ENCODE measurements at places on chromosomes 1 and 21.

GRCh38 chr1:56566061-56566744, 13.2 kb downstream of the PLPP3 start:
- no peak for DNase-seq

GRCh38 chr1:190494451-190494850, 16.8 kb upstream of the BRINP3 start:
- no peak for DNase-seq

DNA sequence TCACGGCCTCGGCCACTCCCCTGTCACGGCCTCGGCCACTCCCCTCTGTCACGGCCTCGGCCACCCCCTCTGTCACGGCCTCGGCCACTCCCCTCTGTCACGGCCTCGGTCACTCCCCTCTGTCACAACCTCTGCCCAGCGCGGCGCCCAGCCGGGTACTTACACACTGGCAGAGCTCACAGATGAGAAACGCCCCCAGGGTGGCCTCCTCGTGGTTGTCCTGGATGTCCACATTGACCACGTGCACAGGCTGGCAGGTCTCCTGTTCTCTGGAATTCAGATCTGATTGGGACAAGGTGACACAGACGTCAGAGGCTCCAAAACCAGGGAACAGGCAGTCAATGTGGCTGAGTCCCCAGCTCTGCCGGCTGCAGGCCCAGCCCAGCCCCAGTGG, 3.3 kb upstream of the TMEM240 start:
- no peak for DNase-seq

DNA sequence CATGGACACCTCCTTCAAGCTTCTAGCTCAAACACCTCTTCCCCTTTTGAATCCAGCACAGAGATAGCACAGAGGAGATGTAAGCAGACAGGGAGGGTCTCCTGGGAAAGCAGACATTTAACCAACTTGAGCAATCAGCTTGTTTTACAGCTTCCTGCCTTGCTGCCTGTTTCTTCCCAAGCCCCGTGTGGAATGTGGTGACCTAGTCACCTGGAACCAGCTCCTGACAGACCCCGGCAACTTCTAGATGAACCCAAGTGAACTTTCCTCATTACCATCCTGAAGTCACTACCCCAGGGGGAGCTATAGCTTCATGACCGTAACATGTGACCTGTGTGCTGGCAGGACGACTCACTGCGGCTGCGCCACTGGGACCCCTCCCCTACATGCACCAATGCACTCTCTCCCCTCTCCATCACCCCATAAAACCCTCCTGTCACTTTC, 24.1 kb upstream of the TTF2 start:
- no peak for DNase-seq

- no peak for DNase-seq
Observed at GRCh38 chr1:239954836-239955235, 136.8 kb upstream of the FMN2 start.

DNA sequence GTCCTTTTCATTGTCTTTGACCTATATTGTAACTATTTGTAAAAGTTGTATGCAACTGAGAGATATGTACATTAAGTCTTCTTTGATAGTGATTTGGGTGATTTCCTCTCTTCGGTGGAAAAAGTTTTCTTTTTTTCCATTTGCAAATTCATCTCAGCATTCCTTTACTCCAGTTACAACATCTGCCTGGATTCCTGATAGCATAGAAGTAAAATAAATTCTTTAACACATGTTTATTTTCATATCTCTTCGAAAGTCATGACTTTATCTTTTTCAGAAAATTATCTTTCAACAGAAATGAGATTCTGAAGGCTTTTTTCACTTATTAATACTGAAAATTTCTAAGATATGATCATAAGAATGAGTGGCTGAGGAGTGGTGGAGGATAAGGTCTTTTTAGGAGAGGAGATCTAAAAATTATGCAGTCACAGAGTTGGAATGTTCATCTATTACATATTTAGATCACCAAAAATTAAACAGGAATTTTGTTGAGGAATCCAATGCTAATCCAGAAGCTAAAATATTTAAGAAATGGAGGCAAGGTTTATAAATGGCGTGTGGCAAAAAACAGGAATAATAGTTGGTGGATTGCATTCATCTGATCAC, 400.5 kb downstream of the KCNT2 start:
- no peak for DNase-seq

- DNase-seq = no peak
Observed at GRCh38 chr21:39924577-39925308, 57.5 kb downstream of the PCP4 start.

- no peak for DNase-seq
Observed at GRCh38 chr1:195332102-195332501, 1276.1 kb downstream of the KCNT2 start.

DNA sequence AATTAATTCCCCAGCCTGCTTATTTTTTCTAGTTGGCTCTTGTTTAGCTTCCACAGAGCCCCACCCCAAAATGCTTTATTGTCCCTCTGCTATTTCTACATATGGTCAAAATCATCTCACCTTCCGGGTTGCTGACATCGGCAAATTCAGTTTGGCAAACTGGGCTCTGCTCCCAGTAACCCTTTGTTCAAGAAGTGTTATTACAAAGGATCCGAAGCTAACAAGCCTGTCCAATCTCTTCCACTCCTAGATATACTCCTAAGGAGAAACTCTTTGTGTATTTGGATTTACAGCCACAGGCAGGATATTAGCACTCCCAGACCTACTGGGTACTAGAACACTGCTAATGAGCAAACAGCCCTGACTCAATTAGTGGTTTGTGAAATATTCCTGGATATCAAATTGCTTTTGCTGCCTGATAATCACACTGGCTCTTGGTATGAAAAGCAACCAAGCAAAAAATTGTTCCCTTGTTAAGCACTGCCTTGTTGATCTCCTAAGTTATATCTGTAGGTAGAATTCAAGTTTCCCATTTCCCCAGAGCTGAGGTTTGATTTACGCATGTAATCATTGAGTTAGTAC, 4.0 kb downstream of the JUN start:
- DNase-seq = no peak

DNA sequence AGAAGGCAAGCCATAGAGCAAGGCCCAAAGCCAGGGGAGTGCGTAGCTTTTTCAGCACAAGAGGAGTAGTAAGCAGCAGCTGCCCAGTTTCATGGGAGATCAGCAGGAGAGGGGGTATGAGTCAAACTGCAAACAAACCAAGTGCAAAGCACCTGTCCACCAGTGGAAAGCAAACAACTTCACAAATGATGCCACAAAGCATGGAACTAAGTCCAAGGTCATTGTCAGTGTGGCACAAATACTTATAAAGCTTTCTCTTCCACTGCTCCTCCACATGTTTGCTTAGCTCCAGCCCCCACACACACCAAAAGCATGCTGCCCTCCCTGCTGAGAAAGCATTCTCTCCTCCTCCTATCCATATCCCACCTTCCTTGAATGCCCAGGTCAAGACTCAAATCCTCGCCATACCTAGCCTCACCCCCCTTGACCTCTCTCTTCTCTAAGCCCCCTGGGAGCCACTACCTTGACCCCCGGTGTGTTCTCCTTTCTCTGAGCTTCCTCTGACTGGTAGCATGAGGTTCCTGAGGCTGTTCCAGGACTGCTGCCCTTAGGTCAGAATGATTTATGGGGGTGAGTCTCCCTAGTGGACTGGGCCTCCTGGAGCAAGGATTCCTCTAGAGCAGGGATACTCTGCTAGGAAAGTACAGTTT, 70.4 kb downstream of the DMAP1 start:
- no peak for DNase-seq

DNA sequence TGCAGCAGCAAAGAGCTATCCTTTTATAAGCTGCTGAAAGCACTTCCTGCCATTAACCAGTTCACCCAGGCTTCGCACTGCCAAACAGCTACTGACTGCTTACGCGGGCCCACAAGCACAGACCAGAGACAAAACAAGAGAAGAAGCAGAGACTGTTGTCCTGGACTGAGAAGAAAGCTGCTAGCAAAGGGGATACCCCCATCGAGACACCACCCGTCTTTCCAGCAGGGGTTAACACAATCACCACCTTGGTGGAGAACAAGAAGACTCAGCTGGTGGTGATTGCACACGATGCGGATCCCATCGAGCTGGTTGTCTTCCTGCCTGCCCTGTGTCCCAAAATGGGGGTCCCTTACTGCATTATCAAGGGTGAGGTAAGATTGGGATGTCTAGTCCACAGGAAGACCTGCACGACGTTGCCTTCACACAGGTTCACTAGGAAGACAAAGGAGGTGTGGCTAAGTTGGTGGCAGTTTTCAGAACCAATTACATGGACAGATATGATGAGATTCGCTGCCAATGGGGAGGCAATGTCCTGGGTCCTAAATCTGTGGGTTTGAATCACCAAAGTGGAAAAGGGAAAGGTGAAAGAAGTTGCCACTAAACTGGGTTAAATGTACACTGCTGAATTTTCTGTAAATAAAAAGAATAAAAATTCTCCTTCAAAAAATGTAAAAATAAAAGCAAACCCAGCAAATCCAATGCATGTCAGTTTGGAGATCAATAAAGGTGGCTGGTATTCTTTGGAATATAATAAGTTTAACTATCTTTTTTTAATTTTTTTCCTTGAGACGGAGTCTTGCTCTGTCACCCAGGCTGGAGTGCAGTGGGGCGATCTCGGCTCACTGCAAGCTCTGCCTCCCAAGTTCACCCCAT, 1.2 kb downstream of the FMO5 start:
- DNase-seq = no peak

DNA sequence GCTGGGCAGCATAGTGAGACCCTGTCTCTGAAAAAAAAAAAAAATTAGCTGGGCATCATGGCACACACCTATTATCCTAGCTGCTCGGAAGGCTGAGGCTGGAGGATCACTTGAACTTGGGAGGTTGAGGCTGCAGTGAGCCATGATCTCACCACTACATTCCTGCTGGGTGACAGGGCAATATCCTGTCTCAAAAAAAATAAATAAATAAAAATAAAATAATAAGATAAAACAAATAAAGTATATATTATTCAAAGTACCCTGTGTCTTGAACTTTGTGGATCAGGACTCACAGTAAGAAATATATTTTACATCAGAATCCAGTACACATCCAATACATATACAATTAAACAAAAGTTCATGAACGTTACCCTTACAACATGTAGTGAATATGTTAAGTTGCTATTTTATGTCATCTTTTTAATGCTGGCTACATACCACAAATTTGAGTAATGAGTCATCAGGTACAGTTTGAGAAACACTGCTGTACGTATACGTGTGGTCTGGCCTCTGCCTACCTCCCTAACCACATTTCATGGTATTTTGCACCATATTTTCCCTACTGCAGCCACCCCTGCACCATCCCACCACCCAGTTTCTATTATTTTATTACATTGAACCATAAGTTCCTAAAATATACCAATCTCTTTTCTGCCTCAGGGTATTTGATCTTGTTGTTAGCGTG, 4.4 kb downstream of the NME7 start:
- DNase-seq = no peak

DNA sequence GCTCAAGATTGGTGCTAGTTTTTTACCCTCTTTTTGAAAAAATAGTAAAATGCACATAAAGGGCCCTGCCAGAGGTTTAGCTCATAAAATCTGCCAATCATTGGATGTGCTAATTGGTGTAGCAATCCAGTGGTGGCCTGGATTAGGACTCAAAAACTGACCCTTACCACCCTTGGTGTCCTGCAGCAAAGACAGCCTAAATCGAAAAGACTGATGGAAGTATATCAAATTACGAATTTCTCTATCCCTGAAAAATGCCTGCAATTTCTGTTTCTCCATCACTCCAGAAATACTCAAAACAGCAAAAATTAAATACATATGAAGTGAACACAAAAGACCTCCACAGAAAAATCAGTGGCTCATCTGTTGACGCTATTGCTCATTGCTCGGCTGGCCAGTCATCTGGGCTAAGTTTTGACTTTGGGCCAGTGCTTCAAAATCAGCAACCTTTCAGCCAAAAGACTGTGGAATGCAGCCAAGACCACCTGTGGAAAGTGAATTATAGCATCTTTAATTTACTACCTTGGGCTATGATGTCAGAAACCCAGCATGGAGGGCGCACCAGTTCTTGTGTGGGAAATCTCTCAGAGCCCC, 30.0 kb downstream of the WLS start:
- DNase-seq = no peak

DNA sequence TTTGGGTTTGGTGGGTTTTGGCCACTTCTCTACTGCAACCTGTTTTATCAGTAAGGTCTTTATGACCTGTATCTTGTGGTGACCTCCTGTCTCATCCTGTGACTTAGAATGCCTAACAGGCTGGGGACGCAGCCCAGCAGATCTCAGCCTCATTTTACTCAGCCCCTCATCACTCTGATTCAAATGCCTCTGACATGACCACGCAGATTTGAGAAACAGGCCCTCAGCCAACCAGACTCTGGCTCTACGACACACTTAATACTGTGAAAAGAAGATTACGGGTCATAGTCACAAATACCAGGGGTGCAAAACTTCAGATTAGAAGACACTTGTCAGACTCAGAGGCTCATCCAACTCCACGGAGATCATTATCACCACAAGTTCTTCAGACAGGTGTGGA, 28.3 kb upstream of the KIF26B start:
- no peak for DNase-seq

- no peak for DNase-seq
Observed at GRCh38 chr1:61135291-61135690, 52.9 kb downstream of the NFIA start.

DNA sequence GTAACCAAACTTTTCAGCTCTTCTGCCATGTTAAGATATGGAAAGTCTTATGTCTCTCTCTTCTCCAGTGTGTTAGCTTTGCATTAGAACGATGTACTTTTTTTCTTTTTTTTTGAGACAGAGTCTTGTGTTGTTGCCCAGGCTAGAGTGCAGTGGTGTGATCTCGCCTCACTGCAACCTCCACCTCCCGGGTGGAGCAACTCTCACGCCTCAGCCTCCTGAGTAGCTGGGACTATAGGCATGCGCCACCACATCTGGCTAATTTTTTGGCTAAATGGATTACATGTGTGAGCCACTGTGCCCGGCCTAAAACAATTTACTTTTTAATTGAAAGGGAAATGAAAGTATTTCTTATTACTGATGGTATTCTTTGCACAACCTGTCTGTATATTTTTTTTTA, 35.8 kb downstream of the SPEN start:
- no peak for DNase-seq

DNA sequence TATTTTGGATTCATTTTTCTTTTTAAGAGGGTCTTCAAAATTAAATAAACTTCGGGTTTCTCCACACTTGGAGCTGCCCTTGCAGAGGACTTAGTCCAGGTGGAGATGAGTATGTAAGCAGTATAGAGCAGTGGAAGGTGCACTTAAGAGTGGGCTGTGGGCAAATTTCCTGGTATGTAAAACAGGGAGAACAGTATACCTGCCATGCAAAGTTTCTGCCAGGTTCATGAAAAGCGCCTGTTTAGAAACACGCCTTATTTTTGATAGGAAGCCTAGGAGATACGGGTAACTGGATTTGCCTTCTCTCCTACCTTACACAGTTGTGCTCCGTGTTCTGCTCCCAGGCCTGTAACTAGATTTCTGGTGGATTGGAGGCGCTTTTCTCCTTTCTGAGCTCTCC, 1.2 kb downstream of the KDM4A start:
- no peak for DNase-seq

GRCh38 chr1:192943108-192943507, 116.1 kb downstream of the UCHL5 start:
- DNase-seq = no peak

- DNase-seq = no peak
Observed at GRCh38 chr1:115057661-115058254, 28.1 kb downstream of the TSHB start.
